ENCODE measurements at places on chromosomes 4 and X.

DNA sequence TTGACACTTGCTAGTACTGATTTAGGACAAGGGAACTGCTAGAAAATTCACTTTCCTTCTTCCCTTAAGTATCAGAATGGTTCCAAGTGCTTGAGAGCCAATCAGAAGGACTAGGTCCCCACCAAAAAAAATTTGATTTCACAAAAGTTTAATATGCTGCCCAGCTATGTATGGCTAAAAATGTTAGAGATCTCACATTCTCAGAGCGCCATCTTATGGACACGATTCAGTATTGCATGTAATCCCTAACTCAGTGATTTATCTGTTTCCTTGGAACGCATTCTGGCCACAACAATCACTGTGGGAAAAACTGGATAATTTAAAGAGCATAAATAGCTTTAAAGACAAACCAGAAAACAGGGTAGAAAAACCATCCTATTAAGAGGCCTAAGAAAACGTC is 255.1 kb upstream of the GPC4 start:
- DNase-seq = peak; percentile 40

DNA sequence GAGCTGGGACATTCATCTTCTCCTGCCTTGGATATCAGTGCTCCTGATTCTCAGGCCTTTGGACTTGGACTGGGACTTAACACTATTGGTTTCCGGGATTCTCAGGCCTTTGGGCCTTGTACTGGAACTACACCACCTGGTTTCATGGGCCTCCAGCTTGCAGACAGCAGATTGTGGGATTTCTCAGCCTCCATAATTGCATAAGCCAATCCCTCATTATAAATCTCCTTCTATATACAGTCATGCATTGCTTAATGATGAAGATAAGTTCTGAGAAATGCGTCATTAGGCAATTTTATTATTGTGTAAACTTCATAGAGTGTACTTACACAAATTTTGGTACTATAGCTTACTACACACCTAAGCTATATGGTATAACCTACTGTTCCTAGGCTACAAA is 8.9 kb upstream of the CCNG2 start:
- DNase-seq = no peak

DNA sequence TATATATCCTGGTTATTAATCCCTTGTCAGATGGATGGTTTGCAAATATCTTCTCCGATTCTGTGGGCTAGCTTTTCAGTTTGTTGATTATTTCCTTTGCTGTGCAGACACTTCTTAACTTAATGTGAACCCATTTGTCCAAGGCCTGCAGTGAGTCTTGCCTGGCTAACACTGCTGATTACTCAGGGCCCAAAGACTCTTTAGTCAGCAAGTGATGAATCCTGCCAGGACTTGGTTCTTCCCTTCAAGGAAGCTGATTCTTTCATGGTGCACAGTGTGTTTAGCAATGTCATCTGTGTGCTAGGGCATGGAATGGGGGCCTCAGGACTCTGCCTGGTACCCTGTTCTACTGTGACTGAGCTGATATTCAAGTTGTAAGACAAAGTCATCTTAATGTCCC is 81.8 kb upstream of the TEX13A start:
- DNase-seq = no peak

- no peak for DNase-seq
These were observed 14.3 kb upstream of the TMEM165 start for GRCh38 chr4:55381502-55381901.

DNA sequence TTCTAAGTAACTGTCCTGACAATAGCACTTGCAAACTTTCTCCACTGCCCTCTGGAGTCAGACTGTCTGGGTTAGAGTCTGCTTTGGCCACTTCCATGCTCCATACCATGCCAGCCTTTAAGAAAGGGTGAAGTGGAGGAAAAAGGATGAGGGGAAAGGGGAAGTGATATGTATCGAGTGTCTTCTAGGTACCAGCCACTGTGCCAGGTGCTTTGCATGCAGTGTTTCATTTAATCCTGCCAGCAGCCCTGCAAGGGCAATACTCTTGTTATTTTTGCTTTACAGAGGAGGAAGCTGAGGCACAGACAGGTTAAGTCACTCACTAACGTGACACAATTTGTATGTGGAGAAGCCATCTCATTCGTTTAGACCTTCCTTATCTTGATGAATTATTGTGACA is 55.6 kb downstream of the RTL9 start:
- DNase-seq = no peak

DNA sequence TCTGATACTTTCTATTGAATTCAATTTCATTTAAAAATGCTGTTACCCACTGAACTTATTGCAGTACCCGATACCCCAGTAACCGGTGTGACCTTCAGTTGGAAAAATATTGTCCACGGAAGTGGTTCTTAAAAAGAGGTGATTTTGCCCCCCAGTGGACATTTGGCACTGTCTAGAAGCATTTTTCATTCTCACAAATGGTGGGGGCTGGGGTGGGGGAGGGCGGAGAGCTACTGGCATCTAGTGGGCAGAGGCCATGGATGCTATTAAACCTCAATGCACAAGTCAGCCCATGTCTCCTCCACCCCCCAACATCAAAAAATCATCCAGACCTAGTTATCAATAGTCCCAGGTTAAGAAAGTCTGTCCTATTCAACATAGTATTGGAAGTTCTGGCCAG is 19.6 kb upstream of the CHM start:
- peak; percentile 52 for DNase-seq

DNA sequence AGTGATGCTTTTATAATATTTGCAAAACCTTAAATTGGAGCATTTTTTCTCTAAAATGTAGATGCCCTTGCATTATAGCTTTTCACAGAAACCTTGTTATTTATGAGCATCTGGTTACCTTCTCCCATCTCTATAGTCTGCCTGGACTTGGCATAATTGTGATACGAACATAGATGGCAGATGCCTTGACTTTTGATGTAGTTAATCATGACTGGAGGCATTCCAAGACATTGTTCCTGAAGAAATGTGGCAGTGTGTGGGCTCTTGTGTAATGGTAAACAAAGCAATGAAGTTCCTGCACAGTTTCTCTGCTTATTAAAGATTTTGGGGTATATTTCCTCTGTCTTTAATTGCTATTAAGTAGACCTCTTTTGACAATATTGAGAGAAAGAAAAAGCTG is 500.1 kb downstream of the PCDH19 start:
- DNase-seq = no peak

GRCh38 chr4:42578187-42578586 is 78.7 kb downstream of the ATP8A1 start:
- no peak for DNase-seq

DNA sequence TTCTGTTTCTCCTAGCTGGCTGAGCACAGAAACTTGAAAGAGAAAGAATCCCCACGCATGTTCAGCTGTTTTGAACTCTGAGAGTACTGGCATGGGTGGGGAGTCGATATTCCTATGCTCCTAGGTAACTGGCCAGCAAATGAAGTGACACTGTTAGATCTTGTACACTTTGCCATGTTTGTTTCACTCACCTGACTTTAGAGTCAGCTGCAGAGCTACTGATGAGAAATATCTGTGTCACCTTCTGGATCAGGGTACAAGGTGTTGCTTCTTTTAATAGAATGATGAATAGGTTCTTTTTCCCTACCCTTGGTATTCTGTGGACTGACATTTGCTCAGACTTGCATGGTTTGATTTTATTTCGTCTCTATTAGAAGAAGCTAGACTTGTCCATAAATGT is 28.3 kb downstream of the OCRL start:
- DNase-seq = no peak

- DNase-seq = no peak
These were observed 45.4 kb downstream of the FGFRL1 start for GRCh38 chr4:1056671-1057402.

DNA sequence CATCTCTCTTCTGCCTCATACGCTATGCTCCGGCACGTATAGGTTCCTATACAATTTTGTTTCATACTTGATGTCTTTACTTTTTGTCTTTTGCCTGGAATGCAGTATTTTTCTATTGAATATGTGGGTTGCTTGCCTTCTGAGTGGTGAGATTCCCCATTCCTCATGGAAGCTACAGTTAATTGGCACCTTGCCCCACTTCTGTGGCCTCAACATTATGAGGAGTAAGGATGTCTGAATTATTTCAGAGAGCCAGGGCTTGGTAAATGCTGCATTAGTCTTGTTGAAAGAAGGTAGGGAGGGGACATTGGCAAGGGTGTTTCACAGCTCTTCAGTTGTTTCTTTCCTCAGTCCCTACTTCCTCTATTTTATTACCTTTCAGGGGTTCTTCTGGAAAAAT is 23.0 kb downstream of the CDKL5 start:
- no peak for DNase-seq

DNA sequence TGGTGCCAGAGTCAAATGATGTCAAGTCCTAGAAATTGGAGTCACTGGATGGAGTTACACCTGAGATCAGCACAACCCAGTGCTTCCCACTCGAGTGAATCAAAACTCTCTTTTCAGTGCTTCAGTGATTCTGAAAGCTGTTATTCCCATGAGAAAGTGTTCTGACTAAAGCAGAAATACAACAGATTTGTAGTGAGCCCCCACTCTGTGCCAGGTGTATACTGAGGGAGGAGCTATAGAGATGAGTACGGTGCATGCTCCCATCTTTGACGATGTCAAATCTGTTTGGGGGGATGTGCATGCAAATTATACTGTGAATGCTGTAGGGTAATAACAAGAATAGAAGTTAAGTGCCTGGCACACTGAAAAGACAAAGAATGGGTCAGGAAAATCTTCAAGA is 330.2 kb downstream of the HS3ST1 start:
- DNase-seq = no peak

- DNase-seq = no peak
These were observed 8.3 kb downstream of the SRPX2 start for GRCh38 chrX:100652266-100652665.

GRCh38 chr4:5750052-5750945 is 39.3 kb downstream of the EVC start:
- peak; percentile 11 for DNase-seq

DNA sequence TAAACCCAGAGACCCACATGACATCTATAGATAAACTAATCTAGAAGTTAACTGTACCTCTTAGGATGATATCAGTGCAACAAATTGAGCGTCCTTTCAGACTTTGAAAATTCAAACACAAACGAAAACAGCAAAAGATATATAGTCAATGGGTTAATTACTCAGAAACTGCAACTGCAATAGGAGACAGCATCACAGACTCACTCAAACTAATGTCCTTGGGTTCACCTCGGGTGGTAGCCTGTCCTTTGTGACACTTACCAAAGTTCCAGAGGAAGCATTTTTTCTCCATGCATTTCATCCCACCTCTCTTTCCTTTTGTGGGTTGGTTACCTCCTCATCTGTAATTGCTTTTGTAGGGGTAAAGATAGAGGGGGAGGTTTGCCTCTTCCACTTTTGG is 9.7 kb downstream of the GC start:
- no peak for DNase-seq

GRCh38 chr4:168647646-168648375 is 151.0 kb downstream of the PALLD start:
- no peak for DNase-seq

- no peak for DNase-seq
These were observed 119.0 kb downstream of the NKX6-1 start for GRCh38 chr4:84379917-84380641.

GRCh38 chrX:153504445-153505016 is 9.8 kb downstream of the BGN start:
- DNase-seq = no peak

GRCh38 chr4:164373021-164373420 is 380.9 kb upstream of the SMIM31 start:
- DNase-seq = no peak

DNA sequence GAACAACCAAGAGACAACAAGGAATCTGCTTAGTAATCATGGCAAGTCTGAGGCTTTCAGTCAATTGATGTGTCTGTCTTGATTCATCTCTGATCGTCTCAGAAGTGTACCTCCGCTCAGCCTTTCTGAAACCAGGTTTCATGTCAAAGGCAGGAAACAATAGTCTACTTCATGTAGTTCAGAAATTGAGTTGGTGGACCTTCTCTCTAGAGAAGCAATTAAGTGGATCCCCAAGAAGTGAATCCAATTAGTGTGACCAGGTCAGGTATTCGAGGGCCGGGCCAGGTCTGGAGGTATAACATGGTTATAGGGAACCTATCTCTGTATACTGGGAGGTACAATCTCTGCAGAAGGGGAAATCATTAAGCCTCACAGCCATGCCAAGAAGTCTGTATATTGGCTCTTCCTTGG is 32.0 kb downstream of the DAPP1 start:
- no peak for DNase-seq
